ENCODE measurements at places on chromosomes 13 and 19. TPM values are rescaled to one million over a fixed set of nuclear protein-coding genes. Genes with fewer than 3 reads are reported as not detected.

- peaks cover 14% of the 10 kb centered on the region for H3K27me3 ChIP-seq
- H3K4me3 ChIP-seq: no peak overlapping the region
- no peak overlapping the region for H3K27ac ChIP-seq
- no peaks in the 10 kb centered on the region for H3K4me1 ChIP-seq
- H3K36me3 ChIP-seq: no peaks in the 10 kb centered on the region
These were observed 16.2 kb downstream of the MCF2L start for GRCh38 chr13:112984954-112985802.

DNA sequence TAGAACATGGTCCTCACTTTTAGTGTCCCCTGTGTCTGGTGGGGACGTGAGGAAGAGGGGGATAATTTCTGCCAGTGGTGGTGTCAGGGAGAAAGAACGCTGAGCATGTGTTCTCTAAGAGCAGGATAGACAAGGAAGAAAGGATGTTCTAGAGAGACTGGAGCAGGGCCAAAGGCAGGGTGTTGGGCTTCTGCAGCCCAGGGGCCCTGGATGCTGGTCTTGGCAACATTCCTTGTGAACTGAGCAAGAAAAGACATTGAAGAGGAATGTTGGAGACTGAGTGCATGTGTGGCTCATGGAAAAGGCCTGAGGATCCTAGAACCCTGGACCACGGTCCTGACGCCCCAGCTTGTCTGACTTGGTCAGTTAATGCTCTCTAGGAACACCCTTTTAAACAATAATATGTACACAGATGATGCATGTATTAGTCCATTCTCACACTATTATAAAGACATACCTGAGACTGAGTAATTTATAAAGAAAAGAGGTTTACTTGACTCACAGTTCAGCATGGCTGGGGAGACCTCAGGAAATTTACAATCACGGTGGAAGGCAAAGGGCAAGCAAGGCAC is 33.6 kb upstream of the SLC10A2 start:
- no peak overlapping the region for H3K4me3 ChIP-seq
- no peaks in the 10 kb centered on the region for H3K36me3 ChIP-seq

GRCh38 chr13:48456546-48456945 is 43.6 kb upstream of the LPAR6 start:
- H3K27ac ChIP-seq: no peak overlapping the region
- no peak for DNase-seq
- H3K36me3 ChIP-seq: peaks cover 38% of the 10 kb centered on the region
- H3K4me3 ChIP-seq: no peak overlapping the region
- peaks cover 6% of the 10 kb centered on the region for H3K4me1 ChIP-seq

The RB1 gene
- total RNA-seq: 35.1 TPM

- H3K36me3 ChIP-seq: no peaks in the 10 kb centered on the region
- peaks cover 6% of the 10 kb centered on the region for H3K4me1 ChIP-seq
- no peak for DNase-seq
These were observed 8.3 kb downstream of the RFX2 start for GRCh38 chr19:6101991-6102390.

DNA sequence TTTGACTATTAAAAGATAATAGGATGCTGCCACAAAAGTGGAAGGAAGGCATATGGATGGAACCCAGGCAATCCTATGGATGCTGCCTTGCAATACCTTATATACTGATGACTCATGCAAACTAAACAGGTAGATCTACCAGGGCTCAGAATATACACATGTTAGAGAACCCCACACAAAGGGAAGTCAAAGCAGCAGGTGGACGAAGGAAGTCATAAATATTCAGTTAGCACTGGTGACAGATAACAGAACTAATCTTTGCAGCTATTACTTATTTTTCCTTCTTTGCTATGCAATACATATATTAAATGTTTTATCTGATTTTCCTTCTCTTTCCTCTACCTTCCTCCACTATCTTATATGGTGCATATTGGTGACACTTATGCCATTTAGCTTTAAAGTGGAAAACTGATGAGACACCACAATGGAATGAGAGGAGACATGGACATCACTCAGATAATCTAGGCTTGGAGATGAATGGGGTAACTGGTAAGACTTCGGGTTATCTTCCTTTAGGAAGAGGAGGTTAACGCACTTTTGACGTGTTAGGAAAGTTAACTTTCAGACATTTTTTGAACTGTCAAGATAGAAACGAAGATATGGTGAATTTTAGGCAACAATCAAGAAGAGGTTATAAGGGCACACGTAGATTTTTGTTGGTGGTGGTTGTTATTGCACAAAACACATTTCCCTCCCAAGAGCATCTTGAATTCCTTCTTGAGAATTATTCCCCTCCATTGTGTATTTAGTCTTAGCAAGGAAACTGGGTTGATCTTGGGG is 39.8 kb upstream of the MBNL2 start:
- H3K4me1 ChIP-seq: peaks cover 7% of the 10 kb centered on the region
- no peak overlapping the region for H3K27ac ChIP-seq
- no peak overlapping the region for H3K4me3 ChIP-seq

DNA sequence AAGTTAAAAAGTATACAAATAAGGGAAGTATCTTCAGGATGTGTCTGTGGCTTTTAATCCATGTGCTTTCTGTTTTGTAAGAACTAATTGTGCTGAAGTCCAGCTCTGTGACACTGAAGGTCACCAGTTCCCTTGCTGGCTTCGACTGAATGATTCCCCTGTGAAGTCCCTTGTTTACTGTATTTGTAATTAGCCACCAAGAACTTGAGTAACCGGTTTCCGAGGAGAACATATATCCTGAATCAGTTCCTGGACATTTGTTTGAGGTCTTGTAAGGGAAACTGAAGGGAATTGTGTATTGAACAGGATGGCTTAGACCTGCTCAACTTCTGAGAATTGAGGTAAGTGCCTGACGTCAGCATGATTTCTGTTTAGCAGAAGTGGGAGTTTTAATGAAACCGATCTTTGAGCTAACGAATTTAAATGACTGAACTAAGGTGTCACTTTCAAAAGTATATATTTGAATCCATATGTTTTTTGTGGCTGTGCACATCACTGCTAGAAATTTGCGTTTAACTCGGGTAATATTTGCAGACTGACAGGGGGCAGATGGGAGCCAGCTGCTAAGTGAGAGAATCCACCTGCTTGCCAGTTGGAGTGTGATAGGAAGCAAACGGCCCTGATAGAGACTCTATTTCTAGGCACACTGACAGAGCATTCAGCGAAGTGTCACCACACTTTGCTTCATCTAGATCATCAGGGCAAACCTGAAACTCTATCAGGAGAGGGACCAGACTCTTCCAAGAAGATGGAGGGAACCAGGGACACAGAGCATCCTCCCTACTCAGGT is 530.0 kb downstream of the RFC3 start:
- H3K4me3 ChIP-seq: no peak overlapping the region
- peaks cover 32% of the 10 kb centered on the region for H3K4me1 ChIP-seq
- H3K27me3 ChIP-seq: no peaks in the 10 kb centered on the region

GRCh38 chr13:45521297-45521696 is 56.6 kb downstream of the COG3 start:
- H3K4me1 ChIP-seq: peaks cover 6% of the 10 kb centered on the region
- no peak overlapping the region for H3K27ac ChIP-seq
- peaks cover 44% of the 10 kb centered on the region for H3K36me3 ChIP-seq
- H3K4me3 ChIP-seq: no peak overlapping the region

- DNase-seq: no peak
- H3K4me1 ChIP-seq: peaks cover 17% of the 10 kb centered on the region
- H3K4me3 ChIP-seq: no peak overlapping the region
- H3K36me3 ChIP-seq: no peaks in the 10 kb centered on the region
- H3K27ac ChIP-seq: peak overlapping the region; percentile 45
These were observed 26.3 kb upstream of the GJB6 start for GRCh38 chr13:20258208-20258962.

- H3K27ac ChIP-seq: no peak overlapping the region
- no peak for DNase-seq
These were observed 381.1 kb downstream of the FGF14 start for GRCh38 chr13:102020611-102021216.

GRCh38 chr13:99486996-99487395 is 14.3 kb upstream of the TM9SF2 start:
- H3K27me3 ChIP-seq: no peaks in the 10 kb centered on the region
- H3K4me3 ChIP-seq: no peak overlapping the region
- H3K27ac ChIP-seq: no peak overlapping the region

GRCh38 chr19:18906605-18907519 is 10.9 kb upstream of the CERS1 start:
- no peak overlapping the region for H3K4me3 ChIP-seq
- no peak overlapping the region for H3K27ac ChIP-seq
- H3K36me3 ChIP-seq: peaks cover 7% of the 10 kb centered on the region
- DNase-seq: no peak

DNA sequence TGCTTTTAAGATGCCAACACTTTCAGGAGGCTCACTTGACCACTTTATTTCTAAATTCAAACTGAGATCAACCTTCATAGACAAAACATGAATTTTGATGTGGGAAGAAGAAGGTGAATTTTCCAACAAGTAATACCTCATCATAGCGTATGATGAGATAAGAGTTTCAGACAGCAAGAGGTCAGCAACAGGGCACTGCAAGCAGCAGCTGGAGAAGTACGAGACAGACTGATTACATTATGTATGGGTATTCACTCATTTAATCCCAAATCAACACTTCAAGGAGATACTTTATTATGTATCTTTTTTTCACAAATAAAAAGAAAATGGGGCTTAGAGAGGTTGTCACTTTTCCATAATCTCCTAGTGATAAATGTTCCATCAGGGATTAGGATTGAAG is 389.8 kb downstream of the TBC1D4 start:
- H3K27ac ChIP-seq: peak overlapping the region; percentile 32
- peaks cover 7% of the 10 kb centered on the region for H3K27me3 ChIP-seq
- H3K4me1 ChIP-seq: peaks cover 13% of the 10 kb centered on the region
- H3K36me3 ChIP-seq: no peaks in the 10 kb centered on the region
- no peak for DNase-seq

The ZNF382 gene
- 21.2 TPM for total RNA-seq

GRCh38 chr19:28377077-28377476 is 835.9 kb downstream of the UQCRFS1 start:
- no peak for DNase-seq
- no peaks in the 10 kb centered on the region for H3K4me1 ChIP-seq
- H3K4me3 ChIP-seq: no peak overlapping the region
- H3K36me3 ChIP-seq: no peaks in the 10 kb centered on the region
- H3K27ac ChIP-seq: no peak overlapping the region
- H3K27me3 ChIP-seq: peaks cover 5% of the 10 kb centered on the region

The ACTMAP gene
- 14.2 TPM for total RNA-seq

The ZNF175 gene
- total RNA-seq: 13.5 TPM

DNA sequence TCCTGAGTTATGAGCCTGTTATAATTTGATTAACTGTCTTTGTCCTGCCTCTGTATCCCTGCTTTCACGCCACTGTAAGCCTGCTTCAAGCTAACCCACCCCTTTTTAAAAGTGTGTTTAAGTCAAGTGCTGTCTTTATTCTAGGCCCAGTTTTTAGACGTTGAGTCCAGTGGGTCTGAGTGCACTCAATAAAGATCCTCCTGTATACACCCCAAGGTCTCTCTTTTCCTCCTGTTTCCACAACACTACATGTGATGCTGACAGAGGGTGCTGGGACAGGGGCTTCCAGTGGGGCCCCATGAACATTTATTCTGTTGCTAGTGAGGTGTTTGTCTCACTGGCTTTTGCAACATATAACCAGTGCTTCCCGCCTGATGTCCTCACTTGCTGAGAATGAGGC is 6.7 kb upstream of the F2RL3 start:
- no peaks in the 10 kb centered on the region for H3K4me1 ChIP-seq
- H3K4me3 ChIP-seq: no peak overlapping the region
- no peaks in the 10 kb centered on the region for H3K27me3 ChIP-seq

- no peak overlapping the region for H3K4me3 ChIP-seq
- peak overlapping the region; percentile 39 for H3K27ac ChIP-seq
- no peaks in the 10 kb centered on the region for H3K36me3 ChIP-seq
- no peaks in the 10 kb centered on the region for H3K27me3 ChIP-seq
- peak; percentile 16 for DNase-seq
These were observed 38.7 kb downstream of the C13orf46 start for GRCh38 chr13:113935001-113935844.

- DNase-seq: no peak
- H3K4me3 ChIP-seq: peak overlapping the region; percentile 76
- H3K36me3 ChIP-seq: no peaks in the 10 kb centered on the region
- H3K27ac ChIP-seq: peak overlapping the region; percentile 82
- H3K4me1 ChIP-seq: peaks cover 39% of the 10 kb centered on the region
These were observed 143.2 kb upstream of the ZNF536 start for GRCh38 chr19:30228835-30229524.

- no peak overlapping the region for H3K27ac ChIP-seq
- no peaks in the 10 kb centered on the region for H3K27me3 ChIP-seq
- DNase-seq: no peak
- H3K4me1 ChIP-seq: peaks cover 20% of the 10 kb centered on the region
- peak overlapping the region; percentile 55 for H3K4me3 ChIP-seq
- no peaks in the 10 kb centered on the region for H3K36me3 ChIP-seq
These were observed 15.5 kb upstream of the ERCC1 start for GRCh38 chr19:45439190-45439568.

DNA sequence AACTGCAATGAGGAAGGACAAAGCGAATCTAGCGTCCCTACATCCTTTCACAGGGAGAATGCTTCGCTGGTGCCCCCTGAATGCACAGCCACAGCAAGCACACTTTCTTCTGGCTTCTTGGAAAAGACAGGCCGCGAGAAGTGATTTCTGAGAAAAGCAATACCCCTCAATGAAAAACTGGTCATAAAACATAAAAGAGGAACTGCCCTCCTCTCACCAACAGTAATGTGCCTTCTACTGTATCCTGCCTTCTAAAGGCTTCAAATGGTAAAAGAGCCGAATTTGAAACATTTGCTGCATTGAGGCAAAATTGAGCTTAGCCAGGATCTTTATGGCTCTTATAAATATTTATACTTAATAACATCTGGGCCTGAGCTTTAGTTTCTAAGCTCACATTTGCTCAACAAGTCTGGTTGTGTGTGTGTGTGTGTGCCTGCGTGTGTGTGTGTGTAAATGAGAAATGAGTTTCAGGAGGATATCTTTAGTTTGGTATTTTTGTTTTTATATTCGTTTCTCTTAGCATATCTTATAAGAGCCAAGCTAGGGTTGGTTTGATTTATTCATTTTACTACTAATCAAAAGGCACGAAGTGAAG is 246.1 kb upstream of the MAB21L1 start:
- no peak overlapping the region for H3K27ac ChIP-seq
- H3K27me3 ChIP-seq: no peaks in the 10 kb centered on the region
- H3K4me1 ChIP-seq: peaks cover 28% of the 10 kb centered on the region
- no peak for DNase-seq
- no peak overlapping the region for H3K4me3 ChIP-seq

The SHISA2 gene
- total RNA-seq: 4.7 TPM

DNA sequence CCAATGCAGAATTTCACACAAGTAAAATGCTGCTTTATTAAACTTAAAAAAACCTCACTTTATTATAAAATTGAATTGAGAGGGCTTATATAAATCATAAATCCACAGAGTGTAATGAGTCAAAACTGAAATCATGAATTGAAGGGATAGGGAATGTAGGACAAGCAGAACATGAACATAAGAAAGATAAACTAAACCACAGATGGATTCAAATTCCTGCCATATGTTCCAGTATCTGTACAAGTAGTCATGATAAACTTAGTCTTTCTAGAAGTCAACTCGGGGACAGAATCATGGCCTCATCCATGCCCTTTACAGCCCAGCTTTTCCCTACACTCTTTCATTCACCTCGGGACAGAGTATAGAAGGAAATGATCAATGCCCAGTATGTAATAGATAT is 16.6 kb downstream of the LMO7 start:
- DNase-seq: no peak
- H3K27me3 ChIP-seq: no peaks in the 10 kb centered on the region
- peak overlapping the region; percentile 12 for H3K27ac ChIP-seq
- peaks cover 11% of the 10 kb centered on the region for H3K36me3 ChIP-seq

All from mesothelial cell of epicardium (in vitro differentiated cells).